ENCODE measurements at places on chromosomes 5 and 9. TPM values are rescaled to one million over a fixed set of nuclear protein-coding genes. Genes with fewer than 3 reads are reported as not detected.

PCDHB7 gene
- total RNA-seq: 0.16 TPM

HAUS6 gene
- 7.4 TPM for total RNA-seq

IL9 gene
- total RNA-seq: not detected

CCNJL gene
- total RNA-seq: 0.16 TPM

OR1Q1 gene
- total RNA-seq: not detected

MEIKIN gene
- not detected for total RNA-seq

EIF4E1B gene
- not detected for total RNA-seq

FBP2 gene
- total RNA-seq: not detected

IL13 gene
- not detected for total RNA-seq

SOHLH1 gene
- not detected for total RNA-seq

CENPP gene
- total RNA-seq: 0.36 TPM

GLRA1 gene
- total RNA-seq: not detected

SLC25A2 gene
- total RNA-seq: not detected

RIGI gene
- 5.2 TPM for total RNA-seq

PCDHGA2 gene
- 5.8 TPM for total RNA-seq

SH3GL2 gene
- not detected for total RNA-seq

MAN1B1 gene
- 101 TPM for total RNA-seq

LCP2 gene
- not detected for total RNA-seq
